ENCODE measurements at places on chromosomes 4 and X. TPM values are rescaled to one million over a fixed set of nuclear protein-coding genes. Genes with fewer than 3 reads are reported as not detected.

TFDP3 gene
- not detected for total RNA-seq

CRLF2 gene
- total RNA-seq: 0.88 TPM

MAP7D3 gene
- 10.5 TPM for total RNA-seq

EGF gene
- total RNA-seq: 15.5 TPM

PABPC1L2A gene
- not detected for total RNA-seq

DAPP1 gene
- total RNA-seq: 2.7 TPM

CHRDL1 gene
- total RNA-seq: 396 TPM

PPP2R2C gene
- total RNA-seq: 0.66 TPM

PCSK1N gene
- 3.6 TPM for total RNA-seq

SSX4B gene
- total RNA-seq: not detected

CPLX1 gene
- total RNA-seq: 1.2 TPM

DNA sequence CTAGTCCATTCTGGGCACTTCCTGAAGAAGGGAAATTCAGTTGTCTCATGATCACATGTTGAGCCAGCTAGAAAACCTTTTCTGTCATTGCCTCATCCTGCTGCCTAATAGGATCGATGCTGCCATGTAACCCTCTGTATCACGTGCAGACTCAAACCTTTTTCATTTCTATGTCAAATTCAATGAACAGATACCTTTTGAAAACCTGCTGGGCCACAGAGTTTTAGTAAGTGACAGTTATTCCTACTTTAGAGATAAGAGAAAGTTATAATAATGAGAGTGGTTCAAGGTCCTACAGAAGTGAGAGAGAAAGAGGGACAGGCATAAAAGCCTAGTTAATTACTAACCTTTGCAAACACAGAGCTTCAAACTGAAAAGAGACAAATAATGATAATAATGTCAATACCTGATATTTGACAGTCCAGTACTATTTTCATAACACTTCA is 46.0 kb downstream of the MAOA start:
- H3K36me3 ChIP-seq: no peaks in the 10 kb centered on the region
- H3K4me1 ChIP-seq: no peaks in the 10 kb centered on the region
- H3K27ac ChIP-seq: peak overlapping the region; percentile 81

- no peak overlapping the region for H3K27ac ChIP-seq
- no peak overlapping the region for H3K4me3 ChIP-seq
- peaks cover 12% of the 10 kb centered on the region for H3K27me3 ChIP-seq
- no peak for DNase-seq
- no peaks in the 10 kb centered on the region for H3K4me1 ChIP-seq
Measured at GRCh38 chrX:41802958-41803357, 79.0 kb downstream of the GPR82 start.

DNA sequence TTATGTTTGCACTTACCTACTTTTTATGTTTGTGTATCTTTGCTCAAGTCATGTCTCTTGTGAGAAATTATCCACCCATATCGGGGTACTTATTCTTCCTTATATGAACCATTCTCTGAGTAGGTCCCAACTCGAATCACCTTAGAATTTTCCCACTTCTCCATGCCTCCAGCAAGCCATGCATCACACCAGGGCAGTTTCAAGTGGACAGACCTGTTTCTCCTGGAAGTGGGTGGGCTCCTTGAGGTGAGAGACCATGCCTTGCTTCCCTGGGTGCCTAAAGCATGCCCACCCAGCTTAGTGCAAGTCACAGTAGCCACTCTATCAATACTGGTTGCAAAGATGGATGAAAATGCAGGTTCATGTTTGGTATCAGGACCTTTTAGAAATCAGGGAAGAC is 187.2 kb downstream of the KIT start:
- no peaks in the 10 kb centered on the region for H3K4me1 ChIP-seq
- no peaks in the 10 kb centered on the region for H3K36me3 ChIP-seq
- no peak for DNase-seq
- no peaks in the 10 kb centered on the region for H3K27me3 ChIP-seq
- H3K4me3 ChIP-seq: no peak overlapping the region
- H3K27ac ChIP-seq: no peak overlapping the region

GRCh38 chr4:39715788-39716187 is 17.9 kb downstream of the UBE2K start:
- H3K27ac ChIP-seq: no peak overlapping the region
- no peak overlapping the region for H3K4me3 ChIP-seq
- H3K27me3 ChIP-seq: no peaks in the 10 kb centered on the region
- no peaks in the 10 kb centered on the region for H3K36me3 ChIP-seq
- no peaks in the 10 kb centered on the region for H3K4me1 ChIP-seq

DNA sequence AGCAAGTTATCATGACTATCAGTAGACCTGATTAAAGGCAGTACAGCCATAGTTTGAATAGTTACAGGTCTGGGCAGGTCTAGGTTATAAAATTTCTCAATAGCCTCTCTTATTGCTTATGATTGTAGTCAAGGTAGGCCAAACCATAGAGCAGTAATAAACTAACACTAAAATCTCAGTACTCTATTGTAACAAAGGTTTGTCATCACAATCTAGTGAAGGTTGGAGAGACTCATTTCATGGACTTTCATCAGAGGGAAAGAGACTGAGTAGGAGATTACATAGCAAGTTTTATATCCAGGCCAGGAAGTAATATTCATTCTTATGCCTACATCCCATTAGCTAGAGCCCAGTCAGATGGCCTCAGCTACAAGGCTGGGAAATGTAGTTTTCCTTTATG is 141.0 kb downstream of the ASB9 start:
- no peak overlapping the region for H3K27ac ChIP-seq
- H3K4me3 ChIP-seq: no peak overlapping the region
- no peaks in the 10 kb centered on the region for H3K4me1 ChIP-seq
- no peak for DNase-seq

- no peaks in the 10 kb centered on the region for H3K27me3 ChIP-seq
- no peak for DNase-seq
- H3K4me3 ChIP-seq: no peak overlapping the region
Measured at GRCh38 chr4:127479031-127479622, 153.6 kb upstream of the INTU start.

DNA sequence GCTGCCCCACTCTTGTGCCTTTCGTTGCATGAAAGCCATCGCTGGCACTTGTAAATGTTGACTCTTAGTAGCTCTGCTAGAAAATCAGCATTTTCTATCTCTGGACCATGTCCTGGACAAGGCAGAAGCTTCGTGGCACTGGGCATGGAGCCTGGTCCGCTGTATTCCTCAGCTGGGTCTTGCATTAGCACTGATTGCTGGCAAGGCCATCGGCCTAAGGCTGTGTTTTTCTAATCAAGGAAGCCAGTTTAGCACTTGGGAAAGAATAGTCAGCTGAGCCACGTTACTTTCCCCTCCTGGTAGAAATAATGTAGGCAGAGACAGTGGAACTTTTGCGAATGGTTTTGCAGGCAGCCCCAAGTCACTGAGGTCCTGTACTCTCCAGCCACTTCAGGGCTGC is 180.2 kb upstream of the EOLA2 start:
- H3K27ac ChIP-seq: no peak overlapping the region
- no peak for DNase-seq
- no peaks in the 10 kb centered on the region for H3K27me3 ChIP-seq
- no peak overlapping the region for H3K4me3 ChIP-seq
- no peaks in the 10 kb centered on the region for H3K4me1 ChIP-seq

DNA sequence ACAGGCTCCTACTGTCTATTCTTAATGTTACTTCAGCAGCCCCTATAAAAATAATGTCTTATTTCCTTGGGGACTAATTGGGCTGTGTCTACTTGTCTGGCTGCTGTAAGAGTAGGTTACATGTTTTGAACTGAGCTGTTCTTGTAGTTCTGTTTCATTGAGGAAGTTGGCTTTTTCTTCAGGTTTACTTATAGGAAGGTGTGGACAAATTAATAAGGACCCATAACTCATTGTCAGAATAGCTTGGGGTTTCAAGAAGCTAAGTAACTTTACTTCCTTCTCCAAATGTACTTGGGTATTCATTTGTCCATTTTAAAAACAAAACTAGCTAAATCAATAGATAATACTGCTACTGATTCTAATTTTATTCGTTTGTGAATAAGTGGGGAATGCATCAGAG is 487.2 kb downstream of the FAT4 start:
- H3K27ac ChIP-seq: no peak overlapping the region
- no peak for DNase-seq
- no peak overlapping the region for H3K4me3 ChIP-seq
- H3K36me3 ChIP-seq: no peaks in the 10 kb centered on the region
- no peaks in the 10 kb centered on the region for H3K4me1 ChIP-seq
- no peaks in the 10 kb centered on the region for H3K27me3 ChIP-seq

GRCh38 chrX:133454491-133454914 is 39.2 kb upstream of the GPC4 start:
- no peaks in the 10 kb centered on the region for H3K36me3 ChIP-seq
- H3K27me3 ChIP-seq: no peaks in the 10 kb centered on the region
- no peaks in the 10 kb centered on the region for H3K4me1 ChIP-seq
- no peak for DNase-seq
- no peak overlapping the region for H3K4me3 ChIP-seq
- H3K27ac ChIP-seq: no peak overlapping the region

- H3K36me3 ChIP-seq: no peaks in the 10 kb centered on the region
- H3K27ac ChIP-seq: no peak overlapping the region
- no peak overlapping the region for H3K4me3 ChIP-seq
- no peak for DNase-seq
- H3K4me1 ChIP-seq: no peaks in the 10 kb centered on the region
Measured at GRCh38 chr4:6044276-6044675, 26.0 kb upstream of the C4orf50 start.

- no peak overlapping the region for H3K4me3 ChIP-seq
- DNase-seq: no peak
- no peaks in the 10 kb centered on the region for H3K36me3 ChIP-seq
- H3K4me1 ChIP-seq: no peaks in the 10 kb centered on the region
Measured at GRCh38 chr4:63831590-63832155, 577.6 kb downstream of the TECRL start.

DNA sequence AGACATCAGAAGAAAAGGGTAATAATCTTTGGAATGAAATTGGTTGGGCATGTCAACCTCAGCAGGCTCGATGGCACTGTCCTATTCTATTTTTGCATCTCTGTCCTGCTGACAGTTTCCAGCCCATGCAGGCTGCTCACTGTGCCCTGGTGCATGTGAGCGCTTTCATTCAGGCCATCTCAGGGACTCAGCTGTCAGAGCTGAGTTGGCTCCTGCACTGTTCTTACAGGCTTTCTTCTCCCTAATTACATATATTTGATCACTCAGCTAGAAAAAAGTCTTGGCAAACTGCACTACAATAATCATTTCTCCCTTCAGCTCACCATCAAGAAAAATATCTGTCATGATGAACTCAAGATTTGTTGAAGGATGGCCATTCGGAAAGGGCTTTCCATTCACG is 84.7 kb downstream of the RASL11B start:
- H3K4me3 ChIP-seq: no peak overlapping the region
- H3K4me1 ChIP-seq: no peaks in the 10 kb centered on the region
- no peak for DNase-seq
- H3K27me3 ChIP-seq: no peaks in the 10 kb centered on the region

- H3K27ac ChIP-seq: no peak overlapping the region
- H3K36me3 ChIP-seq: no peaks in the 10 kb centered on the region
- H3K4me1 ChIP-seq: no peaks in the 10 kb centered on the region
- H3K4me3 ChIP-seq: no peak overlapping the region
- H3K27me3 ChIP-seq: no peaks in the 10 kb centered on the region
Measured at GRCh38 chr4:23860919-23861318, 28.9 kb downstream of the PPARGC1A start.

DNA sequence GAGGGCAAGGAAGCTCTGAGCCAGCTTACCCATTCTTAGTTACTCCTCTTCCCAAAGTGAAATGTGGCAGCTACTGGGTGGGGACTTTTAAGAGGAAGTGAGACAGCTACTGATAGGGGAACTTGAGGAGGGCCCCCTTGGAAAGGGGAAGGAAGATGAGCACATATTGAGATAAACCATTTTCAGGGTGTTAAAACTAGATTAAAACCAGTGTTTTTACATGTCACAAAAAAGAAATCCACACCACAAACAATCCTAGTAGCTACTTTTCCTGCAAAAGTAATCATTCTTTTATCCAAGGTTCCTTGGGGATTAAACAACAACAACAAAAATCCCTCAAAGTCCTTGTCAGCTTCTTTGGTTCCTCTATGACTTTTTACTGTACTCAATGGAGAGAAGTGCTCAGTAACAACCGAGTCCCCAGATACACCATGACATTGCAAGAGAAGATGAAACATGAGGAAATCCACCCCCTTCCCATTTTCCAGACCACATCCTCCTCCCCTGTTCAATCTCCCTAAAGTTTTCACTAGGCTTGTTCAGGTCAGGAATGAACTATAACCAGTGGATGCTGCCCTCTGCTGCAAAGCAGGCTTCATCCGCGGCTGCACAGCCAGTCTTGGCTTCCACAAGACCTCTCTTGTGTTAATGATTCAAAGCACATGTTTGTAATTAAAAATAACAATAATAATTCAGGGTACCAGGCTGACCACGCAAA is 113.5 kb upstream of the TMEM164 start:
- H3K36me3 ChIP-seq: no peaks in the 10 kb centered on the region
- H3K27me3 ChIP-seq: no peaks in the 10 kb centered on the region
- no peak overlapping the region for H3K4me3 ChIP-seq
- H3K27ac ChIP-seq: no peak overlapping the region

DNA sequence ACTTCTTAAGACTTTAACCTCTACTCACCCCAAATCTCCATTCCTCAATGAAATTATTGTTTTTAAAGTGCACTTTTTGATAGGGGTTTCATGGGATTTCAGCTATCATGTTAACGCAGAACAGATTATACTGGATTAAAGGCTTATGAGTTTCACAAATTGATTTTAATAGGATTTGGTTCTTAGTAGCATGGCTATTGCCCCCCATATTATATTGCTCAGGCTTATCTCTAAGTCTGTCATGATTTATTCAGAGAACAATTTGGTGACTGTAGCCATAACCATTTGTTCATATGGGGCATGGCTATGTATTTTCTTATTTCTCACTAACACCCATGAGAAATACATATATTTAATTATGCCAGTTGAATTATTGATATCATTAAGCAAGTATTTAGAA is 57.0 kb downstream of the MND1 start:
- H3K36me3 ChIP-seq: no peaks in the 10 kb centered on the region
- H3K27ac ChIP-seq: no peak overlapping the region
- H3K4me1 ChIP-seq: no peaks in the 10 kb centered on the region
- no peaks in the 10 kb centered on the region for H3K27me3 ChIP-seq

Data from breast epithelium (tissue), 4 donors.